ENCODE measurements at places on chromosomes 5 and 9.
A peak's percentile ranks its signal among the peaks of the same experiment; 100 is the strongest.

DNA sequence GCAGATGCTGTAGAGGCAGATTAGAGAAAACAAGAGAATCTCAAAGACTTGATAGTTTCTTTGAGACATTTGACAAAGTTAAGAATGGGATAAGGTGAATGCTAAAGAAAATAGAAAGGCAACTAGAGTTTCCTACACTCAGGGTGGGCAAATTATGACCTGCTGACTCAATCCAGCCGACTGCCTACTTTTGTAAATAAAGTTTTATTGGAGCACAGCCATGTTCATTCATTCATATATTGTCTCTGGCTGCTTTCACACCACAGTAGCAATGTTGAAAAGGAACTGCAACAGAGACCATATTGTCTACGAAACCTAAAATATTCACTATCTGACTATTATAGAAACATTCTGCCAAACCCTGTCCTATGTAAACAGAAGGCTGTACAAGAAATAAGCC is 37.6 kb upstream of the TARS1 start:
- DNase-seq = no peak

- DNase-seq = peak; percentile 8
Measured at GRCh38 chr5:127878174-127878750, 175.1 kb downstream of the CCDC192 start.

DNA sequence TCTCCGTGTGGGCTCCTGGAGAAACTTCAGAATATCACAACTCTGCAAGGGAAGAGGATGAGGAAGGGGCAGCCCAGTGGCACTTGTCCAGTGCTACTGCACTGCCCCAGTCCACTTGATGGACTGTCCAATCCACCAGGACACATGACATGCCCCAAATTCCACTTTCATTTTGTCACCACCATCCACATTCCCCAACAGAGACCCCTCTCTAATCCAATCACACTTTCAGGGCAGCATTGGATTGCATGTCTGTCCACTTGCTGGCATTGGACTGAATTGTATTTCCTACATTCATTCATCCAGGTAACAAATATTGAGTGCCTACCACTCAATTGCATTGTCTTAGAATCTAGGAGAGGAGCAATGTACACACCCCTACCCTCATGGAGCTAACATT is 14.8 kb downstream of the HBEGF start:
- no peak for DNase-seq

DNA sequence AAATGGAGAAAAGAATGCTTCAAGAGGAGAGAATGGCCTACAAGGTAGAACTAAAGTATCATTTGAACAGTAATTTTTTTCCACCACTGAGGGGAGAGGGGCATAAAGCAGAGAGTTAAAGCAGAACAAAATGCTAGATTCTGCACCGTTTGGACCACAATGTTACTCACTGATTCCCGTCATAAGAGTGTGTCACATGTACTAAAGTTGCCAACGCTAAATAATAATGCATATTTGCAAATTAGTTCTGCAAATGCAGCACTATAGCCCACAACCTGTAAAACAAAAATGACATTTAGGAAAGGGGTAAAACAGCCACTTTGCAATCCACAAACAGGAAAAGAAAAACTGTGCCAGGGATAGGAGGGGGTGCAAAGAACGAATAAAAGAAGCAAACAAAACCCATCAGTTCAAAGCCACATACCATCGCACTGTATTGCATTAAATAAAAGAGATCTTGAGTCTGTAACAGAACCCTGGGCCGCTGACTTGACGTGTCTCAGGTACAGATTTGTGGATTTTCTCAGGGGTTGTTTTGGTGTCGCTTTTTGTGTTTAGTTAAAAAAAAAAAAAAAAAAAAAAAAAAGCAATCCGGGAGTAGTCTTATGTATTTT is 7.7 kb upstream of the NFIB start:
- no peak for DNase-seq

Data from CD4-positive, alpha-beta T cell treated with Interleukin-10 for 1 hour (primary cell).